Stimulated activated CD8-positive, alpha-beta memory T cell treated with anti-CD3 and anti-CD28 coated beads, Interleukin-15, amount 100 ng/mL, for 1 hour (primary cell): ENCODE measurements at places on chromosomes 4 and X.

DNA sequence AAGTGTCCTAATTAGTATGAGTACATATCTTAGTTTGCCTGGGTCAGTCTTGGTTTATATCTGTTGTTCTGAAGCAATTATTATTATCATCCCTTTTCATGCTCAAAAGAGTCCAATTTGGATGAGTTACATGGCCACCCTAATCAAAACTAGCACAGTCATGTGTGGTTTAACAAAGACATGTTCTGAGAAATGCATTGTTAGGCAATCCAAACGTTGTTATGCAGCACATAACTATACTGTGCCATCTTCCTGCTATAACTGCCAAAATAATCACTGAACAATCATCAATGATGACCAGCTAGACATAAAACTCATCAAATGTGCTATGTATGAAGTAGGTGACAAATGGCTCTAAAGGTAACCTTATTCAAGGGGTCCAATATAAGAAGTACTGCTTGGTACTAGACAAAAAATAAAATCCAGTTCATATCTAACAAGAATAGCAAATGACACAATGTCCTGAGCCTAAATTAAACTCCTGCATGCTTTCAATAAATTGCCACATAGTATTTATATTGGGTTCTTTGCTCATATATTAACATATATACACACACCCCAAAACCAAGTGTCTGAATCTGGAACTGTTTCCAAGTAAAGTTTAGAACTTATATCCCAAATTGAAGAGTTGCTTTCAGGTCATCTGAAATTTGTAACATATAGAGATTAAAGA, 41.9 kb downstream of the CNOT6L start:
- no peak for DNase-seq

DNA sequence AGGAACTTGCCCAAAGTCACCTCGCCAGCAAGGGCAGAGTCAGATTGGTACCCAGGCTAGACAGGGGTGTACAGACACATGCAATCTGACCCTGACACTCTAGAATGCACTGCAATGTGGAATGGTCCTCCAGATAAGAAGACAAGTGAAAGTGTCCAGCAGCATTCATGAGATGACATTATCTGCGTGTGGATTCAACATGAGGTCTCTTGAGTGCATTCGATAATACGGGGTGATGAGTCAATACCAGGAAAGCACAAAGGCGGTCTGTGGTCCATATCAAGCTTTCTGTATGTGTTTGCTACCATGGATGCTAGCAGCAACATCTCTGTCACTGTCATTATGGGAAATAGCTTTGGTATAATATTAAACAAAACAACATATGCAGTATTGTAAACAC, 6.8 kb upstream of the XAGE3 start:
- DNase-seq: no peak

DNA sequence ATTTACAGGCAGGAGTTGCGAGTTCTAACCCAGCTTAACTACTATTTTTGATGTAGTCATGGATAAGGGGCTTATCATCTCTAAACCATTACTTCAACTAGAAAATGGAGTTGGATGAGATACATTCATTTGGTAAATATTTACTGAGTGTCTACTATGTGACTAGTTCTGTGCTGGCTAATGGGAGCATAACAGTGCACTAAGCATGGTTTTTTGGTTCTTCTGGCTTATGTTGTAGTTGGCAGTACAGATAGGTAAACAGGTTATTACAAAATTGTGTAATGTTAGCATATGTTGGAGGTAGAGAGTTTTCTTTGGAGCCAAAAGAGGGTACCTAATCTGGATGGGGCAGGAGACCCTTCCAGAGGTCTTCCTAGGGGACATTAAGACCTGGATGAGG, 25.8 kb upstream of the PI4K2B start:
- DNase-seq: no peak

GRCh38 chr4:23805450-23805851, 84.4 kb downstream of the PPARGC1A start:
- DNase-seq: no peak

DNA sequence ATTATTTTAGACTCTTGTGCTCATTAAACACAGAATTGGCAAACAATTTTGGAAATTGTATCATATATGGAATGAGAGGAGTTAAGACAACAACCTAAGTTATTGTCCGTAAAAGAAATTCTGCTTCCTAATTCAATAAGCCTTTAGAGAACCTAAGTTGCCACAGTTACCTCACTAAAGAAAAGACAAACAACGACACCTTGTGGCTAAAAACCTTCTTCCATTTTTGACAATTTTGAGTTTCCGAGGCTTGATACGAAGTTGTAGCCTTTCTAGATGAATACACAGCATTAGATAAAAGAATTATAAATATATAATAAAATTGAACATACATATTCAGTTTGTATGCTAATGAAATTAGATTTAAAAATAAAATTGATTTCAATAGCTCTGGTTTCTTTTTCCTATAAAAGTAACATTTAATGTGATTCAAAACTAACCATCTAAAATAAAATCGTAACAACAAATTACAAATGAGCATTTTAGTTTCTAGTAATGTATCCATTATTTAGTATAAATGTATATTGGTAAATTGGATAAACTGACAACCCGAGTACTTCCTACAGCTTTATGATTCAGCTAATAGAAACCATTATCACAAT, 275.1 kb downstream of the GPM6A start:
- no peak for DNase-seq

- DNase-seq: no peak
Measured at GRCh38 chr4:8267077-8267476, 2.5 kb upstream of the HTRA3 start.

- DNase-seq: no peak
Measured at GRCh38 chr4:84821064-84821463, 145.4 kb downstream of the WDFY3 start.

GRCh38 chrX:66030505-66031317, 9.2 kb downstream of the VSIG4 start:
- no peak for DNase-seq
